ENCODE measurements at places on chromosomes 12 and 14.

DNA sequence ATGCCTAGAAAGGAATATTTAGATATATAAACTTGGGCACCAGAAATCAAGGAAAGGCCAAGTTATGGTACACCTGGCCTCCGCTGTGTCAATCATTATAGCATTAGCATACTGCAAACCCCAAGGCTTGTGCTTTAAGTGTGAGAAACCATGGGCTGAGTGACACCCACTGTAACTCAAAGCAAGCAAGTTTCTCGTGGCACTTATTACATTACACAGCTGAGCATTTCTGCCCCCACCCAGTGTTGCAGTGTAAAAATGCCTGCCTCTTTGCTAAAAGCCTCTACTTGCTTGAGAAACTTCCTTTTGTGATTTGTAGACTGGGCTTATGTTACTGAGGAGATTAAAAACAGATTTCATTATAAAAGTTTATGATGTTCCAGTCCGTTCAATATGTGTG, 122.0 kb downstream of the TGFB3 start:
- DNase-seq, result no peak

GRCh38 chr12:62899568-62900390, 35.2 kb downstream of the PPM1H start:
- no peak for DNase-seq

- no peak for DNase-seq
Observed at GRCh38 chr12:76256321-76256720, 91.9 kb downstream of the BBS10 start.

DNA sequence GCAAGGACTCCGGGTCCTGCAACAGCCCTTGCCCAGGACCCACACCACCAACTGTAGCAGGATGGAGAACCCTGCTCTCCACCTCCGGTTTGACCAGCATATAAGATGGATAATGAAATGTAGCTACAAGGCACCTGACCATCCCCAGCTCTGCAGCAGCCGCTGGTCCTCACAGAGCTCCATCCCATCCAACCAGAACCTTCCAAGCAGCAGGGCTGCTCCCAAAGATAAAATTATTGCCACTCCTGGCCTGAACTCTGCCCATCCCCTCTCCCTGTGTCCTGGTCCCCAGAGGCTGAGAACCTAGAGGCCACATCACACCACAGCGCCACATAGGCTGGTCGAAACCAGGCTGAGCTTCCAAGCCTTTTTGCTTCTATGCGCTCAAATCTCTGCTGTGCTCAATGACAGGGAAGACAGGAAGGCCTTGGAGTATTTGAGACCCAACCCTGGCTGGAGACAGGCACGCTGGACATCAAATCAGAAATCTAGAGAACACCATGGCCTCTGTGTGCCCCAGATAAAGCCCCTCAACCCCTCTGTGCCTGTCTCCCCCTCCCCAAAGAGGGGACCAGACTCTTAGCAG, 4.2 kb downstream of the CDK2AP1 start:
- no peak for DNase-seq

- no peak for DNase-seq
Observed at GRCh38 chr12:87518481-87518880, 510.7 kb downstream of the C12orf50 start.

DNA sequence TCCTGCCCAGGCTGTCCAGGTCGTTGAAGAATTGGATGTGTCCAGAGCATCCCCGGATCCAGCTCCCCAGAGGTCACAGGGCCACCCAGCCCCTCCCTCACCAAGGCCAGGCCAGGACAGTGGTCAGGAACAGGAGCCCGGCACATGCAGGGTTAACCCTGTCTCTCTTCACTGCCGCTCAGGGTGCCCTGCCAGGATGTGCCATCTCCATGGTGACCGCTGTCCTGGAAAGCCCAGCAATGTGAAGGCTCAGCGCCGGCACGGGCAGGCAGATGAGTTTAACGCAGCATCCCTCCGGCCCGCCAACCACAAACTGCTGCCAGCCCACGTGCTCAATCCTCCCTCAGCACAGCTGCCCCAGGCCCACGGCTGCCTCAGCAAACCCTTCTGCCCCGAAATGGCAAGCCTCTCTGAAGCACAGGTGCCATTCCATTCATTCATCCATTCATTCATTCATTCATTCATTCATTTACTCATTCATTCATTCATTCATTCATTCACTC, 4.4 kb downstream of the TMEM179 start:
- no peak for DNase-seq

DNA sequence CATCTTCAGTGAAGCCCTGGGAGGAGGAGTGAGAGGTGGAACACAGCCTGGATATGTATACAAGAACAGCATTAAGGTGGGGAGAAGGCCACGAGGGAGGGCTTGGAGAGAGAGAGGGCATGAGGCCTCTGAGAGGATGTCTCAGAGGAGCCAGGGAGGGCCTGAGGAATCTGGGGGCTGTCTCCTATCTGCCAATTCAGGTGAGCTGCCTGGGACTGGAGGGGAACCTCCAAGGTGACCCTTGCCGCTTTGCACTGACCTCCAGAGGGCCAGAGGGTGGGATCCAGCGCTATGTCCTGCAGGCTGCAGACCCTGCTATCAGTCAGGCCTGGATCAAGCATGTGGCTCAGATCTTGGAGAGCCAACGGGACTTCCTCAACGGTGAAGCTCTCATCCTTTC, 4.4 kb downstream of the ARHGEF25 start:
- no peak for DNase-seq

DNA sequence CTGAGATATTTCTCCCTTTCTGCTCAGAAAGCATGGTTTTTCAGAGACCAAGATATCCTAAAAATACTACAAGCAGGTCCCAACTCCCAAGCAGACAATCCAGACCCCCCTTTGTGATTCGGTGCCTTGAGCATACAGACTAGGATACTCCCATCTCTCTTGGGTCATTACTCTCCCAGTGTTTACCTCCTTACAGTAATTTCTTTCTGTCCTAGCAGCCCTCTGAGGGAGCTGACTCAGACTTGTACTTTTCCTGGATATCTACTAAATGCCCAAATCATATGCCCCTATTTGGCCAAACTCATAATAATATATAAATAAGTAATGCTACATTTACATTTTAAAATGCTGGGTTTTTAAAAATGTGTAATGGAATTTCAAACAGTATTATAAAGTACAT, 355.6 kb downstream of the LRIG3 start:
- no peak for DNase-seq

- no peak for DNase-seq
Observed at GRCh38 chr12:117342682-117343081, 18.7 kb downstream of the NOS1 start.
